ENCODE measurements at places on chromosomes 2 and 18.

DNA sequence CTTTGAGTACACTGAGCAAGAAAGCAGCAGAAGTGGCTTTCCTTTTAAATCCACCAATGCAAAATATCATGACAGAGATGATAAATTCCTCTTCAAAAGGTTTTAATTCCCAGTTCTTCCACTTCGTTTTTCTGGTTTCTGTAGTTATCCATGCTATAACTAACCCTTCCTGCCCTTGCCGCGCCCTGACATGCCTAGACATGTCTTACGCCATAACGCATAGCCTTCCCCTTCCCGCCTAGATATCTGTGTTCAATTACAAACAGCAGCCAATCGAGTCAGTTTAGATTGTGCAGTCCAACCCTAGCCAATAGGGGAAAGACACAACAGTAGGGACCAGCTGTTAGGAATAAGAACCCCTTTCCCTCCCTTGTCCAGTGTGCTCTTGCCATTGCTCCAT is 16.1 kb downstream of the PRPF40A start:
- DNase-seq: no peak

DNA sequence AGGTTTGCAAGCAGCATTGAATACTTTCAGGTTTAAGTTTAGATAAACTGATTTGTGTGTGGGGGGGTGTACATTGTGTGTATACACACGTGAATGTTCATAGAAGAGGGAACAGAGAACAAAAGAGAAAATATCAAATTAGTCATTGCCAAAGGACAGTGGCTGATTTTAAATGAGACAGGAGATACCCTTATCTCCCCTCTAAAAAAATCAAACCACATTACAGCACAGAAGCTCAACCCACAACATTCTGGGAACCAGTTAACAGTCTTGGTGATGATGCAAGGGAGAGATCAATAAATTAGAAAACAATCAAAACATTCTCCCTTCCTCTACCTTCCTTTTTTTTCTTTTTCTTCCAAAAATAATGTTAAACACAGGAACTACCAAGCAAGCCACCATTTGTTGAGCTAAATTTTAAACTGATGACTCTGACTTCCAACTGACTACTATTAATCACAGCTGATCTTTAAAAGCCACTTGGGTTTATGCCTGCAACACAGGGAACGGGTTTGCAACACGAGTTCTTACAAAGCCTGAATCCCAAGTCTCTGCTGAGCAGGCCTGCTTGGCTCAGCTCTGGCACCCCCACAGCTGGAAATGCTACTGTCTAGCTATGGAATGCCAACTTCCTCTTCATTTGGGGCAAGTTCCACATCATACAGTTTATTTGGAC is 119.2 kb upstream of the ACVR1C start:
- no peak for DNase-seq

GRCh38 chr2:201923436-201924328 is 110.0 kb upstream of the FZD7 start:
- DNase-seq: no peak

DNA sequence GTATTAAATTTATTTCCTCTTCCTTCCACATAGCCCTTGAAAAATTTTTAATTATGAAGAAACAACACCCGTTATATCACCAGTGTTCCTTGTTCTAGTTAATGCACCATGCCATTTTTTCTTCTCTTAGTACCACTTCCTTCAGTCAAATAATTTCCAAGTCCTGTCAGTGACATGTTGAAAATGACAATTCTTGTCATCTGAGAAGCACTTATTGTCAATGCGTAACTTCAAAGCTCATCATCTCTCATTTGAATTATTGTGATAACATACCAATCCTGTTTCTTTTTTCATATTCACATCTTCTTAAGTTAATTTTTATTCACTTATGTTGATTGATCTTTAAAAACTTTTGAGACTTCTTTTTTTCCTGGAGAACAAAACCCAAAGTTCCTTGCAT is 320.4 kb downstream of the ASXL3 start:
- no peak for DNase-seq

DNA sequence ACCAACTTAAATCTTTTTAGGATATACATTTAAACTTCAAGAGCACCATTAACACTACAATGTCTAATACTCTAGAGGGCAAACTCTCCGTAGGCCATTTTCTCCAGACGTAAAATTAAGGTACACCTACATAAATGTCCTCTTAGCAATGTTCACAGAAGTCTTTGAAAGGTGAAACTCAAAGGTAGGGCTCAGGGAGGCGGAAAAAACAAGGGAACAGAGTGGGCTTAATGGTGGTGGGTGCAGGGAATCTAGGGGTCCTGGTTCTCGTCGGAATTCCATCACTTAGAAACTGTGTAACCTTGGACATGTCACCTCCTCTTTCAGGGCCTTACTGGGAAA is 668 bp downstream of the NFU1 start:
- peak; percentile 50 for DNase-seq

DNA sequence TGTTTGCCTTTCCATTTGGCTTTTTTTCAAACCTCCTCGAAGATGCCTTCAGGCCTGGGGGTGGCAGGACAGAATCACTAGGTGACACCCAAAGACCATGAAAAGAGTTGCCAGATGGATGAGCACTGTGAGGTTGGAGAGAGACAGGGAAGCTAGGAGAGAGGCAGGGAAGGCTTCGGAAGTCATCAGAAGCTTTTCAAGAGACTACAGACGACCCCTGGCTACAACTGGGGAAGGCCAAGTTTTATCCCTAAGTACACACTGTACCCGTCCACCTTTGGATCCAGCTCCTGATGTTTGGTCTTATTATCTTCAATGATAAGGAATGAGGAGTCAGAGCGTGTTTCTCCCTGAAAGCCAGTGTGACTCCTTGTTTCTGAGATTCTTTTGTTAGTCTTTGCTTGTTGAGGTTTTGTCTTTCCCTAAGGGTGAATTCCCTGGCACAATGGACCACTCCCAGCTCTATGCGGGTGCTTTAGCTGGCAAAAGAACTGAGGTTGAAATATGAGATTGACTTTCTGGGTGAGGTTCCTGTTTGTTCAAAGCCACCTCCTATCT is 33.4 kb upstream of the SLC9A2 start:
- no peak for DNase-seq
